ENCODE measurements at places on chromosomes 2 and 18. TPM values are rescaled to one million over a fixed set of nuclear protein-coding genes. Genes with fewer than 3 reads are reported as not detected.

C2orf80 gene
- total RNA-seq, result not detected

ALKAL2 gene
- total RNA-seq, result not detected

AGXT gene
- not detected for total RNA-seq

MLPH gene
- 12.2 TPM for total RNA-seq

UCN gene
- 0.14 TPM for total RNA-seq

HNMT gene
- 84.5 TPM for total RNA-seq

SCN7A gene
- 0.14 TPM for total RNA-seq

REG3G gene
- not detected for total RNA-seq

GPR39 gene
- 0.28 TPM for total RNA-seq

CCDC74B gene
- total RNA-seq, result 6.5 TPM

ASIC4 gene
- 0.37 TPM for total RNA-seq

PID1 gene
- 28.3 TPM for total RNA-seq

PSD4 gene
- 3.4 TPM for total RNA-seq

SP110 gene
- 2.7 TPM for total RNA-seq

EPAS1 gene
- total RNA-seq, result 42.0 TPM

ZNF385B gene
- not detected for total RNA-seq

HOXD3 gene
- total RNA-seq, result 0.14 TPM

NBAS gene
- 131 TPM for total RNA-seq

CCDC102B gene
- 45.7 TPM for total RNA-seq

KCNE4 gene
- total RNA-seq, result 43.9 TPM

SLC23A3 gene
- 2.4 TPM for total RNA-seq
